ENCODE measurements at places on chromosomes 1 and 21.

DNA sequence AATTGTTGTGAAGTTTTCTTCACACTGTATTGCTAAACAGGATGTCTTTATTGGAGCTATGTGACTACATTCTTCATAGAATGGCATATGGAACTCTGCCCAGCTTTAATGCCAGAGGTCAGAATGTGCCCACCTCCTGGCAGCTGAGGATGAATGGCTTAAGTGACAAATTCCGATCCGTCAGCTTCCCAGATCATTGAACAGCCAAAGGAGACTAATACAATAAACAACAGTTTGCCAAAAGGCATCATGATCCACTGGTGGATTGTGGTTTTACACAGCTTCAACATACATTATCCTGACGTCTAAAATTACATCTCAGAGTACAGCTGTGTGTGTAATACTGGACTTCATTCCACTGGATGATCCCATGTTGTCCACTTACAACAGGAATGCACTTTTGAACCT, 68.7 kb upstream of the C1orf105 start:
- no peak for DNase-seq

- DNase-seq, result no peak
These were observed 42.0 kb upstream of the PCBP3 start for GRCh38 chr21:45601551-45601950.

- DNase-seq, result no peak
These were observed 23.9 kb downstream of the ACOT11 start for GRCh38 chr1:54571803-54572541.

DNA sequence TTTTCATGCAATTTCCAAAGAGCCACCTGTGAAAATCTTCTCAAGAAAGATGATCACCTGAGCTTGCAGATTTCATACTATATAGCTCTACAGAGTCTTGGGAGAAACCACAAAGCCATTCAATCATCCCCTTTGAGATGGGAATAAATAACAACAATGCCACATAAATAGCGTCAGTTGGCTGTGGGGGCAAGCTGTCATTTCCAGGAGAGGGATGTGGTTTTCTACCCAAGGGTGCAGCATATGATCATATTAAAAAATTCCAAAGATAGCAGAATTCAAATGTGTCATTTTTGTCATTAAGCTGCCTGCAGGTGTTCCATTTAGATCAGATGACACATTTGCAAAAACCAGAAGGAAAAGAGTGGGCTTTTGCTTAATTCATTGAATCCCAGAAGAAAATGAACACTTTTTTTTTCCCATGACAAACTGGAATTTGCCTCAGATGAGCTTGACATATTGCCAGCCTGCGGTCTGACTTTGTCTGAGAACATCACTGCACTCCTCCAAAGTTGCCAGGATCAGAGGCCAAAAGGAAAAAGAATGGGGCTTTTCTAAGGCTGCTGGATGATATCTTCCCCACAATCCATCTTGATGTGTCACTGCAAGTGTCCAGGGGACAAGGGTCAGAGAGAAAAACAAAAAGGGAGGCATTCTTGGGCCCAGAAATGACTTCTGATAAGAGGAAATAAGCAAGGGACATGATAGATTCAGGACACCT, 314.1 kb upstream of the USP25 start:
- DNase-seq, result no peak
